ENCODE measurements at places on chromosomes 2 and 18. TPM values are rescaled to one million over a fixed set of nuclear protein-coding genes. Genes with fewer than 3 reads are reported as not detected.
A peak's percentile ranks its signal among the peaks of the same experiment; 100 is the strongest.

- H3K27me3 ChIP-seq = no peaks in the 10 kb centered on the region
- no peak overlapping the region for H3K4me3 ChIP-seq
- no peak for DNase-seq
- no peak overlapping the region for H3K27ac ChIP-seq
- H3K36me3 ChIP-seq = no peaks in the 10 kb centered on the region
Observed at GRCh38 chr2:562391-563364, 114.5 kb downstream of the TMEM18 start.

The ZAP70 gene
- total RNA-seq = 5.1 TPM

DNA sequence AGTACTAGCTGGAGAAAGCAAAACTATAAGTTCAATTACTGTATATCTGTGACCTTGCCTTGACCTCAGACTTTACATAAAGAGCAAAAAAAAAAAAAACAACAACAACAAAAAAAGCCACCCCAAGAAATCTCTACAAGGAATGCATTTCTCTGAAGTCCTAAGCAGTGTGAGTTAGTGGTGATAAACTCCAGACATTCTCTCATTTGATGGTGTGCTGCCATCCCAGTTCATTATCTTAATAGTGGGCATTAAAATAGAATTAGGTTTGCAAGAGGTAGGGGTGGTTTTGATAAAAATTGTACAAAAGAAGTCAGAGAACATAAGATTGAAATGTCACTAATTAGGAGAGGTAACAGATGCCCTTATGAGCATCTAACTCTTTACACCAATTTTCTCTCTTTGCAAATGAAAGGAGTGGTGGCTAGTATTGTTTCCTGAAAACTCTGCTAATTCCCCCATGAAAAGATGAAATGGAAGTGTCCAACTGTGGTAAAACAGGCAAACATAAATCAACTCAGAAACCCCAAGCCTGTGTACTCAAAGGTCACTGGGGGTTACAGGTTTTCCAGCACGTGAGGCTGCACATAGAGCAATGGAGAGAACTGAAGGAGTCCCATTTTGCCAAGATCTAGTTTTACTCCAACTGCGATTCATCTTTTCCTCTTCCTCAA lies 131.9 kb downstream of the MEIS1 start:
- no peak overlapping the region for H3K27ac ChIP-seq
- H3K36me3 ChIP-seq = peaks cover 50% of the 10 kb centered on the region
- DNase-seq = no peak
- peaks cover 2% of the 10 kb centered on the region for H3K4me1 ChIP-seq
- no peak overlapping the region for H3K4me3 ChIP-seq
- no peaks in the 10 kb centered on the region for H3K27me3 ChIP-seq

DNA sequence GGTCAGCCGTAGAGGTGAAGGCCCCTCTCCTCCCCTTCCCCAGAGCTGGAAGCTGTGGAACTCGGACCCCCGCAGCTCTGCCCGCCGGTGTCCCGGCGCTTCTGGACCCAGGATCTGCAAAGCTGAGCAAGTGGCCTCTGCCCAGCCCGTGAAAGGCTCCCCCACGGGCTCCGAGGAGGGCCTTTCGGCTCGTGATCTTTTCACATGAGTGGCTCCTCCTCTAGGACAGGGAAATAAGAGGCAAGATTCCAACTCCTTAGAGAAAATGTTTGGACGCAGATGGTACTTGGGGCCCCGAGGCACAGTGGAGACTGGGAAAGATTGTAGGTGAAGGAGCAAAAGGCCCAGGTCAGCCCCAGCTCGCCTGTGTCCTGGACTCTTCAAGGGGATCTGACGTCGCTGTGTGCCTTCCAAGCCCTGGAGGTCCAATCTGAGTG lies 48.2 kb upstream of the SP3 start:
- H3K4me1 ChIP-seq = peaks cover 3% of the 10 kb centered on the region
- H3K4me3 ChIP-seq = peak overlapping the region; percentile 2
- DNase-seq = peak; percentile 77
- H3K27ac ChIP-seq = peak overlapping the region; percentile 62
- H3K27me3 ChIP-seq = no peaks in the 10 kb centered on the region
- no peaks in the 10 kb centered on the region for H3K36me3 ChIP-seq

GRCh38 chr18:35971661-35972196 lies 750 bp upstream of the RMP24 start:
- H3K36me3 ChIP-seq = no peaks in the 10 kb centered on the region
- DNase-seq = no peak
- H3K4me1 ChIP-seq = peaks cover 7% of the 10 kb centered on the region
- peak overlapping the region; percentile 73 for H3K4me3 ChIP-seq

The MC4R gene
- not detected for total RNA-seq

DNA sequence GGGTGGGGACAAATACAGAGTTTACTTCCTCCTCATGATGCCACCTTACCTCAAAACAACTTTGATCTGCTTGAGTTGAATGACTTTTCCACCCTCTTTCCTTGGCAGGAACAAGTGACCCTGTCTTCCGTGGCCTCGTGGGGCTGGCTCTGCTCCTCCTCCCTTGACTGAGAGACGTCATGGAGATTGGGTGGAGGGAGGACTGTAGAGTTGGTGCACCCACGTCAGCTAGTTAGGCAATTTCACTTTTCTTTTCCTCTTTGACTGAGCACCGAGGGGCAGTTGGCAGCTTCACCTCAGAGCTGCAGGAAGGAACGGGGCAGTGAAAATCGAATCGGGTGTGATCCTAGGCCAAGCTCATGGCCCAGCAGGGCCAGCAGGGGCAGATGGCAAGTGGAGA lies at the start of gene SP140:
Gene SP140 (plus strand): TSS at position 251 of the 400 bp plus-strand sequence. CDS start 109 bp downstream, at position 360.
- H3K36me3 ChIP-seq = no peaks in the 10 kb centered on the region
- no peak for DNase-seq

The SLC4A3 gene
- total RNA-seq = 1.8 TPM
